ENCODE measurements at places on chromosomes 3 and 15.

DNA sequence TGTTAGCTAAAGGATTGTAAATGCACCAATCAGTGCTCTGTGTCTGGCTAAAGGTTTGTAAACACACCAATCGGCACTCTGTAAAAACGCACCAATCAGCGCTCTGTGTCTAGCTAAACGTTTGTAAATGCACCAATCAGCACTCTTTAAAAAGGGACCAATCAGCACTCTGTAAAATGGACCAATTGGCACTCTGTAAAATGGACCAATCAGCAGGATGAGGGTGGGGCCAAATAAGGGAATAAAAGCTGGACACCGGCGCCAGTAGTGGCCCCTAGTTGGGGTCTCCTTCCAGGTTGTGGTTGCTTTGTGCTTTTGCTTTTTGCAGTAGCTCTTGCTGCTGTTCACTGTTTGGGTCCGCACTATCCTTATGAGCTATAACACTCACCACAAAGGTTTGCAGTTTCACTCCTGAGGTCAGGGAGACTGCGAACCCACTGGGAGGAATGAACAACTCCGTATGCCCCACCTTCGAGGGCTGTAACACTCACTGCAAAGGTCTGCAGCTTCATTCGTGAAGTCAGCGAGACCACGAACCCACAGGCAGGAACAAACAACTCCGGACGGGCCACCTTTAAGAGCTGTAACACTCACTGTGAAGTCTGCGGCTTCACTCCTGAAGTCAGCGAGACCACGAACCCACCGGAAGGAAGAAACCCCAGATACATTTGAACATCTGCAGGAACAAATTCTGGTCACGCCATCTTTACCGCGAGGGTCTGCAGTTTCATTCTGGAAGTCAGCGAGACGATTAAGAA is 1.1 kb upstream of the SUCLG2 start:
- no peak for DNase-seq

DNA sequence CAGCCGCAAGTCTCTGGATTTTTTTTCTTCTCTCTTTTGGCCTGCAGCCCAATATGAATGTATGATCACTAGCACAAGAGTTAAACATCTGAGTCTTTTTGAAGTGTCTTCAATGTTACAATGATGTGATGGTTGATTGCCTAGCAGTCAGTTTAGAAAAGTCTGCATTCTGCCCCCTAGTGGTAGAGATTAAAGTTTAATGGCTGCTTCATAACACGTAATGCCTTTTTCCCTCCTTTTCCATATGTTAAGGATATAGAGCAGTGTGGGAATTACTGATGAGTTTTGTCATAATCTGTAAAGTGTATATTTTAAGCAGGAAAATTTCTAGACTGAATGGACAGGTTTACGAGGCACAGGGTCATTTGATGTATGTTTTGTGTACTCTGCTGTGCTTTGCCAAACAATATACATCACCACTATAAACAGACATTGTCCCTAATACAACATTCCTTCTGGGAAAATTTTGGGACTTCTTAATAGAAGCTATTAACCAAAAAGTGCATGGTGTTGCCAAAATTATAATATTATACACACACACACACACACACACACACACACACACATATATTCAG is 1038.5 kb upstream of the NR2F2 start:
- peak; percentile 59 for DNase-seq

- peak; percentile 62 for DNase-seq
Observed at GRCh38 chr3:74067296-74067695, 442.6 kb upstream of the PDZRN3 start.

GRCh38 chr3:20310629-20311028 is 124.6 kb upstream of the SGO1 start:
- peak; percentile 95 for DNase-seq

Data from muscle of leg (tissue), 16 donors.